Lower leg skin (tissue), 4 donors: ENCODE measurements at places on chromosomes 3 and 15. TPM values are rescaled to one million over a fixed set of nuclear protein-coding genes. Genes with fewer than 3 reads are reported as not detected.

- no peak for DNase-seq
Measured at GRCh38 chr15:35092846-35093245, 7.8 kb upstream of the NANOGP8 start.

DNA sequence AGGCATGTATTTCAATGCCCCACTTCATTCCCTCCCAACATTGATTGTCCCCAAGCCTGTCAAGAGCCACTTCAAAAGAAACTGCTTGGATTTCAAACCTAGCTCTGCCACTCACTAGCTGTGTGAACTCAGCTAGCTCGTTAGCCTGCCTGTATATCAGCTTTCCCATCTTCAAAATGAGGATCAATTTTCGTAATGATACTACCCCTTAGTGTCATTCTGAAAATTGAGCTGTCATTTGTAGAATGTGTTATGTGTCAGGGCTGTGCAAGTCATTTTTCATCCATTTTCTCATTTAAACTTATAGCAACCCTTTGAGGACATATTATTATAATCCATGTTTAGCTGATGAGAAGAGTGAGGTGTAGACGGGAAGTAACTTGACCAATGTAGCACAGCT is 88.6 kb downstream of the TRIM42 start:
- DNase-seq = no peak

Gene C3orf18
- 0.27 TPM for total RNA-seq

Gene KCNH8
- 0.34 TPM for total RNA-seq

Gene TM4SF1
- total RNA-seq = 66.4 TPM
